A172 (cell line): ENCODE measurements at places on chromosomes 6 and 20.

DNA sequence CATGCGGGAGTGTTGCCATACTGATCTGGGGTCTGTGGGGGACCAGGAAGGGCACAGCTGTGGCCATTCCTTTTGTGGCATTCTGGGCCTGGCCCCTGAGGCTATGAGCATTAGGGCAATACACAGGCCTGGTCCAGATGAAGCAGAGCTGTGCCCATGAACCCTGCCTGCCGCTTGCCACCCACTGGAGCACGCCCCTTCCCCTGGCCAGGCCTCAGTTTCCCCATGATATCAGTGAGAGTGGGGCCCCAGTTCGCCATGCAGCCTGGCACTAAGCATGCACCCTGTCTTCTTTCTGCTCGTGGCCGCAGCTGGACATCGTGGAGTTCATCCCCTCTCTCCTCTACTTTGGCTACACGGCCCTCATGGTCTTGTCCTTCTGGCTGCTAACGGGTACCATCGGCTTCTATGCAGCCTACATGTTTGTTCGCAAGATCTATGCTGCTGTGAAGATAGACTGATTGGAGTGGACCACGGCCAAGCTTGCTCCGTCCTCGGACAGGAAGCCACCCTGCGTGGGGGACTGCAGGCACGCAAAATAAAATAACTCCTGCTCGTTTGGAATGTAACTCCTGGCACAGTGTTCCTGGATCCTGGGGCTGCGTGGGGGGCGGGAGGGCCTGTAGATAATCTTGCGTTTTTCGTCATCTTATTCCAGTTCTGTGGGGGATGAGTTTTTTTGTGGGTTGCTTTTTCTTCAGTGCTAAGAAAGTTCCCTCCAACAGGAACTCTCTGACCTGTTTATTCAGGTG lies 42.4 kb downstream of the PLAGL2 start:
- no peak for DNase-seq

GRCh38 chr6:152270301-152270925 lies 366.7 kb downstream of the SYNE1 start:
- peak; percentile 16 for DNase-seq

- no peak for DNase-seq
Measured at GRCh38 chr6:167304912-167305311, 13.8 kb downstream of the UNC93A start.

DNA sequence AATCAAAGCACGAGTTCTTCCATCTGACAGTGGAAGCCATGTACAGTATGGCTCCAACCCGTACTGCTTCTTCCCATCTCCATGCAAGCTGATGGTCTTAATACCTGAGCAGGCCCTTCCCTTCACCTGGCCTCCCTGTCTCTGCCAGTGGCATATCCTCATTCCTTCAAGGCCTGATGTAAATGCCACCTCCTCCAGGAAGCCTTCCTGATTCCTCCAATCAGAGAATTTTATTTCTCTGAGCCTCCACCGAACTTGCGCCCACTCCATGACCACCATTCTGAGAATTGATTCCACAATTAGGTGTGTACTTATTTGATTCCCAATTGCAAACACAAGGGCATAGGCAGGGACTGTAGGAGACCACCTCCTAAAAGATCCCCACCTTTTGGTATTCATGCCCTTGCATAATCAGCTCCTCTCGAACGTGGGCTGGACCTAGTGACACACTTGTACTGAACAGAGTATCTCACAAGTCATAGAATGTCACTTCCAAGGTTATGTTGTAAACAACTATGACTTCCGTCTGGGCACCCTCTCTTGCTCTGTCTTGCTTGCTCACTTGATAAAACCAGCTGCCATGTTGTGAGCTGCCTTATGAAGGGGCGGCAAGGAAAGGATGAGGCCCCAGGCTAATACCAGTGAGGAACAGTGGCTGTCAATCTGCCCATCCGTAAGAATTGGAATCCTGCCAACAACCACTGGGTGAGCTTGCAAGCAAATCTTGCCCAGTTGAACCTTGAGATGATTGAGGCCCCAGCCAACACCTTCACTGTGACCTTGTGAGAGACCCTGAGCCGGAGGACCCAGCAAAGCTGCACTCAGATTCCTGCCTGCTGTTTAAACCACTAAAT lies 38.8 kb downstream of the CPNE5 start:
- DNase-seq = no peak

DNA sequence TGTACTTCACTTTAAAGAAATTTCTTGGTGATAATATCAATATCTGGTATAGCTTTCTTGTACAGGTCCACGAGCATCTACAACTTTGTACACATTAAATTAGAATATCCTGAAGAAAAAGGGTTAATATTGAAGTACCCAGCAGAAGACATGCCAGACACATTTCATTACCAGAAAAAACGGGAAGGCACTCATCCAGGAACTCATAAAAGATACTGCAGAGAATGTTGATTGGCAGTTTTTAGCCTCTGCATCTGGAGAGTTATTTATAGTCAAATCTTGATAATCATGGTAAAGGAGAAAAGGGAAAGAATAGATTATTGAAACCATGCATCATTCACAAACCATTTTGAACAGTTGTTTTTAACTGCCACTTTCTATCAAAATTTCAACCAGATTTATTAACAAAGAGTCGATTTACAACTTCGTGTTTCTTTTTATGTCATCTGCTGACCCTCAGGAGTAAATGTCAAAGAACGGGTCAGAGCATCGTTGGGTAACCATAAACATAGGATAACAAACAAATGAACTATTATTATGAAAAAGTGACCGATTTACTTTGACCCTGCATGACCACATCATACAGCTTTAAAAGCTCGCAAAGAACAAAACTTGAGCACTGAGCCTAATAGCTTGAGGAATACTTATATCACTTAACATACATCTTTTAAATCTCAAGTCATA lies 229.2 kb upstream of the SGK1 start:
- DNase-seq = no peak

- no peak for DNase-seq
Measured at GRCh38 chr20:3105256-3106137, 21.0 kb upstream of the AVP start.

GRCh38 chr6:16793828-16794412 lies 32.7 kb upstream of the ATXN1 start:
- DNase-seq = no peak

- DNase-seq = no peak
Measured at GRCh38 chr6:52647199-52647598, 23.7 kb upstream of the TMEM14A start.

DNA sequence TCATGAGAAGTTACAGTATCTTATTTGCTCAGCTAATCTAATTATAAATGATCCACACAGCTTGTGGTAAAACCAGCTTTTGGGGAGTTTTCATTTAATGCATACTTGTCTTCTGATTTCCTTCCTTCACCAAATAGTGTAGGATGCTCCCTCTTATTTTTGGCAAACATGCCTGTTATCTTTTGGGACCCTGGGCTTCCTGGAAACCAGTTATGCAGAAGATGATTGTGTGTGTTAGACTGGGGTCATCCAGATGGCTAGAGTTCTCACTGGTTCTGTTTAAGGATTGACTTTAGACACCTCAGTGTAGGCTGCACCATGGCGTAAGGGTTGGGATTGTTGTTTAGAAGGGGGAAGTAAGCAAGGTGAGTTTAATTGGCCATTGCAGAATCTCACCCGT lies 61.3 kb downstream of the PTPN1 start:
- no peak for DNase-seq

DNA sequence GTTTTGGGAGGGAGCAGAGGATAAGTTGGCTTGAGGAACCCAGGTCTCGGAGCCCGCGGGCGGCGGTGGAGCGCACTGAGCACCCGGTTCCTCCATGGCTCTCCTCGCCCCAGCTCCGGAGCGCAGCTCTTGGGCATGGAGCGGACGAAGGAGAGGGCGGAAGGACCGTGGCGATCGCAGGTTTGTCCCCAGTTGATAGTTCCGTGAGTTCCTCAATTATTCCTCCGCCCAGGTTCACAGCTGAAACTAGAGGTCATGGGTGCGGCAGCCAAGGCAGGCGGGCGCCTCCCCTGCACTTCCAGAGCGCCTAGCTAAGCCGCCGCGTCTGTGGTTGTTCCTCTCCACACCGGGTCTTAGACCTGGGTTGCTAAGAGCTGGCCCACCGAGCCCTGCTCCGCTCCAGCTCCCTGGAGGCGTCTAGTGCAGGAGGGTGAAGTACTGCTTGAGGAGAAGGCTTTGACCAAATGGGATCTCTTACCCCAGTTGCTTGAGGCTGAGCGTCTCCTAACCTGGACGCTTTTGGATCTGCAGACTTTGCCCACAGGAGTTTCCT lies at the start of gene HTR1B:
HTR1B (minus strand) TSS at position 184 of the 553 bp plus-strand sequence; CDS start at position 96, 88 bp downstream.
- no peak for DNase-seq

DNA sequence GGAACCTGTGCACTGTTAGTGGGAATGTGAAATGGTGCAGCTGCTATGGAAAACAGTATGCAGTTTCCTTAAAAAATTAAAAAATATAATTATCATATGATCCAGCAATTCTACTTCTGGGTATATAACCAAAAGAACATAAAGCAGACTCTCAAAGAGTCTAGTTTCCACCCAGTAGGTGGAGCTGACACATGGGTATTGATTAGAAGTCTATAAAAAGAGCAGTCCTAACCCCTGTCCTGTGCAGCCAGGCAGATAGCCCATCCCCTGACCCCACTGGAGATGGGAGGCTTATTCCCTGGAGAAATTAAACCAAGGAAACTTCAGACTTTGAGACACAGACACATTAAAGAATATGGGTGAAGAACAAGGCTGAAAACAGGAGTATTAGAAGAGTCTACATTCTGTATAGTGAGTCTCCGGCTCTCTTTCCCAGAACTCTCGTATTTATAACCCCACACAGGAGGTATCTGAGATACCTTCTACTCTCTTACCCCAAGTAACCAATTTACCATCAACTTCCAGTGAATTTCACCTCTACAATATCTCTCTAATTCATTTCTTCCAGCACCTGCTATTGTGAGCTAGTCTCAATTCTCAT lies 92.3 kb downstream of the SEL1L2 start:
- no peak for DNase-seq

GRCh38 chr20:11041396-11041795 lies 367.6 kb upstream of the JAG1 start:
- no peak for DNase-seq

GRCh38 chr6:2412731-2413130 lies 167.3 kb upstream of the GMDS start:
- peak; percentile 4 for DNase-seq

DNA sequence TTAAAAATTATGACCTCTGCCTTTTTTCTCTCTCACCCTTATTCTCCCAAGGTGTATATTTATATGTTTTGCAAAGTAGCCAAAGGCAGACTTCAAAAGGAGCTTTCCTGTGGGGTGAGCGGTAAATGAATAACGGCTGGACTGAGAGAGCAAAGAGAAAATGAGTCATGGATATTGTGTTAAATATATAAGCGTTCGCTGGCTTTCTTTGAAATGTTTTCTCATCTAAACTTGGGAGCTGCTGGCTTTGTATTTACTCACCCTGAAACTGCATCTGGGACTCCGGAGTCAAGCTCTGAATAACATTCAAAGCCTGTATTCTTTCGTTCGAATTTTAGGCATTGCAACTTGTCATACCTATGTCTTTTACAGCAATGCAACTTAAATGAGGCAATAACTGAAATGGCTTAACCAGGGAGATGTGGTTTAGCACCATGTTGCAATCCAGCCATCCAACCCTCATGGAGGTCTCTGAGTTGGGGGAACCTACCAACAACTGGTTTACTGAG lies 32.0 kb downstream of the ATXN1 start:
- DNase-seq = peak; percentile 58

DNA sequence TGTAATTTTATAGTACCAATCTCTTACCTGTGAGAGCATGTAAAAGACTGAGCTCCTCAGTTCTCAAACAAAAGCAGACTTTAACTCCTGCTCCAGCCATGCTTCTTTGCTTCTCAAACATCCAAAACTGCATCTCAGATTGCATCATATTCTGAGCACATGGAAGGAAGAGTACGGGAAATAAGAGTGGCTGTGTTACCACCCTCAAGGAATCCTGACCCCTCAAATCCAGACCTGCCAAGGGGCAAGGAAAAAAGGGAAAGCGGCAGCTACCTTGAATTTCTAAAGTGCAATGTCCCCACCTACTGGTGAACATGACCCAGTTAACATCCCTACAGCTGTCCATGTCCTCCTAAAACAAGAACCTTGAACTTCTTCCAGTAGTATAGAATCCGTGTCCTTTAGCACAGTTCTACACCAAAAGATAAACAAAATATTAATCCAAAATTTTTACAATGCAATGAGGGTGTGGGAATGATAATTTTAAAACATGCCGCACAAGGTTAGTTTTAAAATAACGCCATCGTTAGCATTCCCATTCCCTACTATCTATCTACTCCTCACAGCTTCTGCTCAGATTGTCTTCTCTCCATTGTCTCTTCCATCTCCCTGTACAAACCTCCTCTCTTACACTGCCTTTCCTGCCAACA lies 34.1 kb upstream of the HLA-DQB1 start:
- DNase-seq = peak; percentile 40

DNA sequence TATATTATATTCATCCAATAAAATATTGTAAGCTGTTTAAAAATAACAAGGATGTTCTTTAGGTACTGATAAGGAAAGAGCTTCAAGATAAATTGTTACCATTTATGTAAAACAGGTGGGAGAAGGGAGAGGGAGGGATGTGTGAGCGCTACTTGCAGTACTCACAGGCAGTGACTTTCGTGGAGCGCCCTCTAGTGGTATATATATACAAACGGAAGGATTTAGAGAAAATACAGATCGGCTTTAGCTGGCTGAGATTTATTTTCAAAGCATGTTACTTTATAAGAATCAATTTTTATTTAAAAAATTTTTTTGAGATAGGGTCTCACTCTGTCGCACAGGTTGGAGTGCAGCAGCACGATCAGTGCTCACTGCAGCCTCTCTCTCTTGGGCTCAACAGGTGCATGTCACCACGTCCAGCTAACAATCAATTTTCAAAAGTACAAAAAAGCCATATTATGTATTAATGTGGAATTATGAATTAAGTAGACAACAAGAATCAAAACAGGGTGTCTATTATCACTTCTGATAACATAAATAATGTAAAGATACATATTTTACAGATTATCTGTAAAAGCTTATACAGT lies 3.3 kb upstream of the MOG start:
- peak; percentile 57 for DNase-seq

- DNase-seq = peak; percentile 58
Measured at GRCh38 chr20:33697129-33697528, 10.9 kb upstream of the E2F1 start.

DNA sequence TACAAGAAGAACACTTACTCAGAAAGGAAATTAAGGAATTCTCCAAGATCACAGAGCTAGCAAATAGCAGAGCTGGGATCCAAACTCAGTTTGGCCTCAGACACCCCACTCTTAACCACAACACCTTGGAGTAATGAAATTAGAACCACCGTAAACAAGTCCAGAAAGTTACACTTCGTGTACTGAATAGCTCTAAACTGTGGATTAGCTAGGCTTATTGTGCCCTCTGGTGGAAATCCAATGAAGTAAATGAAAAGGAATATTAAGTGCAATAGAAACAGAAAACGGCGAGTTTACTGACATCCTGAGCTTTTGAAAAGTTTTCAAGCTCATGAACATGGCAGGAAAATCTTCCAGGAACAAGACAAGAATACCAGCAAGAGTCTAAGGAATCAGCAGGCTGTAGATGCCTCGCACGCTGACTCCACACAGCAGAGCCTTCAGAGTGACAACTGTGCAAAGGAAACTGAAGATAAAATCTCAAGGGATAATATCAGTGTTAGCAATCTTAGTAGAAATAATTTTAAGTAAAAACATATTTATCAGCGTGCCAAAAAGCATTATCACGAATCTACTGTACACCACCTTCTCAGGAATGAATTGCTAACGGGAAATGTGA lies 34.6 kb downstream of the FBXO5 start:
- peak; percentile 55 for DNase-seq
